ENCODE measurements at places on chromosomes 11 and 22.

DNA sequence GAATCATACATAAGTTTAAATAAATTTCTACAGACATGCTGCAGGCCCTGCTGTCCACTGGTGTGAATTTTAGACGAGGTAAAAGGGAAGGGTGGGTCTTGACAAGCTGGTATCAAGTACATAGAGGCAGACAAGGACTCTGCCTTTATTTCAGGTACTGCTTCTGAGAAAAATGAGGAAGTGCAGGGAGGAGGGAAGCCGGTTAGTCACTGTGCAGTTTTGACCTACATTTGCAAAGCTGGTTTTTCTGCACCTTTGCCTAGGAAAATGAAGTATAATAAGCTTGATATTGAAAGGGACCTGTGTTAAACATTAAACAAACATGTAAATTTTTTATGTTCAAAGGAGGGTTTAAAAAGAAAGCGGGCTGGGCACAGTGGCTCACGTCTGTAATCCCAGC, 24.6 kb downstream of the TMEM45B start:
- no peak for DNase-seq

DNA sequence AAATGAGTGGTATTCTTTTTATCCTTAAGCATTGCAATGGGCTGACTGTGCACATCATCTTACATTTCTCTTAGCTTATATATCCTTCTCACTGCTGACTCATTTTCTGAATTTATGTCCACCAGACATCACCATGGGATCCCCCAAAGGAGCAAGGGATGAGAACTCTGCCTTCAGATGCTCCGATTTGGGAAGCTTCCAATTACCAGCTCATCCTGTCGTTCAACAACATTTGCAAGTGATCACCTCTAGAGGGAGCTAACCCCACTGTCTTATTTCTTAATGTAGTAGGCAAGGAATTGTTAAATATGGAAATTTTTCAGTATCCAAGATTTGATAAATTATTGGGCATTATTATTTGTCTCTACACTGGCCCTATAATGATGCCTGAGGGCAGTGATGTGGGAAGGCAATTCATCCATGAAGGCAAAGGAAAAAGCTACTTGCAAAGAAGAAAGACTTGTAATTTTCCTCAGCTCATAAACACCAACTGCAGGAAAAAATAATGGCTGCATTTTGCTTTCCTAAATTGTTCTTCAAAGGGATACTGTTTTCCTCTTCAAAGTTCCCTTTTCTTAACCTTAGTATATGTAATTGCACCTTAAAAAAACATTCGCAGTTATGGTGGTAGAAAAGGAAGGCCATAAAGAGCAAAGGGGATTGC, 102.4 kb upstream of the FSHB start:
- DNase-seq: no peak

GRCh38 chr11:27976262-27976661, 131.7 kb downstream of the KIF18A start:
- no peak for DNase-seq

DNA sequence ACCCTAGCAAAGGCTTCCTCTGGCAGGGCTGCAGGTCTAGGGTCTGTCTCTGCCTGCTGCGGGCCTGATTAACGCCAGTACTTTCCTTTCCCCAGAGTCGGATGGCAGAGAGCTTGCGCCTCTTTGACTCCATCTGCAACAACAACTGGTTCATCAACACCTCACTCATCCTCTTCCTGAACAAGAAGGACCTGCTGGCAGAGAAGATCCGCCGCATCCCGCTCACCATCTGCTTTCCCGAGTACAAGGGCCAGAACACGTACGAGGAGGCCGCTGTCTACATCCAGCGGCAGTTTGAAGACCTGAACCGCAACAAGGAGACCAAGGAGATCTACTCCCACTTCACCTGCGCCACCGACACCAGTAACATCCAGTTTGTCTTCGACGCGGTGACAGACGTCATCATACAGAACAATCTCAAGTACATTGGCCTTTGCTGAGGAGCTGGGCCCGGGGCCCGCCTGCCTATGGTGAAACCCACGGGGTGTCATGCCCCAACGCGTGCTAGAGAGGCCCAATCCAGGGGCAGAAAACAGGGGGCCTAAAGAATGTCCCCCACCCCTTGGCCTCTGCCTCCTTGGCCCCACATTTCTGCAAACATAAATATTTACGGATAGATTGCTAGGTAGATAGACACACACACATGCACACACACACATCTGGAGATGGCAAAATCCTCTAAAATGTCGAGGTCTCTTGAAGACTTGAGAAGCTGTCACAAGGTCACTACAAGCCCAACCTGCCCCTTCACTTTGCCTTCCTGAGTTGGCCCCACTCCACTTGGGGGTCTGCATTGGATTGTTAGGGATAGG, 18.6 kb downstream of the RSPH14 start:
- no peak for DNase-seq

DNA sequence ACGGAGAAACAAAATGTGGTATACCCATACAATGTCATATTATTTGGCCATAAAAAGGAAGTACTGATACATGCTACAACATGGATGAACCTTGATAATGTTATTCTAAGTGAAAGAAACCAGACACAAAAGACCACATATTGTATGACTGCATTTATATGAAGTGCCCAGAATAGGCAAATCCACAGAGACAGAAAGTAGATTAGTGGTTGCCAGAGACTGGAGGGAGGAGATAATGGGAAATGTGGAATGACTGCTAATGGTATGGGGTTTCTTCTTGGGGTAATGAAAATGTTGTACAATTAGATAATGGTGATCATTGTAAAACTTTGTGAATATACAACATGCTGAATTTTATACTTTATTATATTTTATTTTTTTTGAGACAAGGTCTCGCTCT, 5.6 kb upstream of the SLC43A1 start:
- no peak for DNase-seq

GRCh38 chr11:11984563-11984962, 23.9 kb downstream of the DKK3 start:
- DNase-seq: no peak

GRCh38 chr11:39541945-39542351, 1917.5 kb downstream of the LRRC4C start:
- peak; percentile 73 for DNase-seq

GRCh38 chr11:120079750-120080610, 57.9 kb downstream of the TRIM29 start:
- peak; percentile 77 for DNase-seq

GRCh38 chr11:44174842-44175241, 79.4 kb downstream of the EXT2 start:
- no peak for DNase-seq

DNA sequence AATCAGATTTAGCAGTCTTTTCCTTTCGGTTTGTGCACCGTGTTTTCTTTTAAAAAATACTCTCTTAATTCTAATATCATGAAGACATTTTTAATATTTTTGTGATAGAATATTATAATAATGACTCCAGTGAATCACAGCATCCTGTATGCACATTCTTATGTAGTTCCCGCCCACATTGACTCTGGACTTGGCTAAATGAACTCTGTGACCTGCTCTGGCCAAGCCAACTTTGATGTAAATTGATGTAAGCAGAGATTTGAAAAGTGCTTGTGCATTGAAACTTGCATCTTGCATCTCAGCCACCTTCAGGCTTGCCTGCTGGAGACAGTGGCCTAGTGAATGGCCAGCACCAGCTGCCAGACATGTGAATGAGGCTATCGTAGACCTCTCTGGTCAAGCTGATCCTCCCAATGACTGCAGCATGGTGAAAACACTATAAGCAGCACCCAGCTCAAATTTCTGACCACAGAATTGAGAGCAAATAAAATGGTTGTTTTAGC, 29.2 kb upstream of the PGM2L1 start:
- DNase-seq: no peak

DNA sequence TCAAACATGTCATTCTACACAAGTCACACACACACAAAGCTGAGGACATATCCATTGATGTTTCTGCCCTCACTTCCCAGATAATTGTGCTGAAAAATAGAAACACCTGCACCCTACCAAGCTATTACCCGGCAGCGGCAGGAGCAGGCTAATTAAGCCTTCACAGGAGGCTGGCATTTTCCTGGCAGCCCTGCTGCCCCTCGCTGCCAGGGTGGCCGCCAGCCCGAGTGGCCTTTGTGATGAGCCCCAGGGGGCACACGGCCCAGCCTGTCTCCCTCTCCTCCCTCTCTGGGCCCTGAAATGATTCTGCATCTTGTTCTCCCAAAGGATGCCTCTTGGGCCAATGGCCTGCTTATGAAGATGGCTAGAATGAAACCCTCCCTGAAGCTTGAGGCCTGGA, 76.2 kb upstream of the TP53I11 start:
- peak; percentile 40 for DNase-seq

GRCh38 chr11:87097582-87097981, 59.8 kb downstream of the TMEM135 start:
- no peak for DNase-seq

DNA sequence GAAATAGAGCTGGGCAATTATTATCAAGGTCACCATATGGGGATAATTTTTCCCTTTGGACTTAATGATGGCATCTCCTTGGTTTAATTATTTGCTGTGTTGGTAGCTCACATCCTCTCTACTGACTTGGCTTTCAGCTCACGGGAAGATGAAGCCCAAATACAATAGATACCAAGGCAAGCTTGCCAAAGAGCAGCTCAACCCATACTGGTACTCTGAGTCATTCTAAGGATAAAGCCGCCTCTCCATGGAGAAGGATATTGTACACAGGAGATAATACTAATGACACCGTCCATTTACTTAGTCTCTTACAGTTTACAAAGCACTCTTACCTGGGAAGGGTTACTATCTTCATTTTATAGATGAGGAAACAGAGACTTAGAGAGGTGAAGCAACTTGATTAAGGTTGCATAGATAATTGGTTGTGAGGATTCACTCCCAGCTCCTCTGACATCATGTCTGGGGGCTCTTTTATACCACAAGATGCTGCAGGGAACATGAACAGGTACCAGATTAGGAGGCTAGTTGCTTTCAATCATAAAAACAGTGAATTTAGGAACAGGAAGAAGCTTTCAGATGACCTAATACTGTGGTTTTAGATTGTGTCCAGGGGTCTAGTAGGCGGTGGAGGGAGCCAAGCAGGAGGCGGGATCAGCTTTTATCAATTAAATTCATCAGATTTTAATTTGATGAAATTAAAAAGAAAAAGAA, 48.3 kb upstream of the PICALM start:
- no peak for DNase-seq

- no peak for DNase-seq
These were observed at the start of gene ACTN3 for GRCh38 chr11:66546368-66546965. Gene ACTN3 (plus strand): TSS chr11:66546903. CDS start chr11:66546938, 35 bp downstream.

GRCh38 chr11:73237471-73238290, 19.6 kb downstream of the P2RY2 start:
- peak; percentile 78 for DNase-seq

Measured in posterior vena cava (tissue), 2 donors.